ENCODE measurements at places on chromosomes 5 and 9. TPM values are rescaled to one million over a fixed set of nuclear protein-coding genes. Genes with fewer than 3 reads are reported as not detected.

DNA sequence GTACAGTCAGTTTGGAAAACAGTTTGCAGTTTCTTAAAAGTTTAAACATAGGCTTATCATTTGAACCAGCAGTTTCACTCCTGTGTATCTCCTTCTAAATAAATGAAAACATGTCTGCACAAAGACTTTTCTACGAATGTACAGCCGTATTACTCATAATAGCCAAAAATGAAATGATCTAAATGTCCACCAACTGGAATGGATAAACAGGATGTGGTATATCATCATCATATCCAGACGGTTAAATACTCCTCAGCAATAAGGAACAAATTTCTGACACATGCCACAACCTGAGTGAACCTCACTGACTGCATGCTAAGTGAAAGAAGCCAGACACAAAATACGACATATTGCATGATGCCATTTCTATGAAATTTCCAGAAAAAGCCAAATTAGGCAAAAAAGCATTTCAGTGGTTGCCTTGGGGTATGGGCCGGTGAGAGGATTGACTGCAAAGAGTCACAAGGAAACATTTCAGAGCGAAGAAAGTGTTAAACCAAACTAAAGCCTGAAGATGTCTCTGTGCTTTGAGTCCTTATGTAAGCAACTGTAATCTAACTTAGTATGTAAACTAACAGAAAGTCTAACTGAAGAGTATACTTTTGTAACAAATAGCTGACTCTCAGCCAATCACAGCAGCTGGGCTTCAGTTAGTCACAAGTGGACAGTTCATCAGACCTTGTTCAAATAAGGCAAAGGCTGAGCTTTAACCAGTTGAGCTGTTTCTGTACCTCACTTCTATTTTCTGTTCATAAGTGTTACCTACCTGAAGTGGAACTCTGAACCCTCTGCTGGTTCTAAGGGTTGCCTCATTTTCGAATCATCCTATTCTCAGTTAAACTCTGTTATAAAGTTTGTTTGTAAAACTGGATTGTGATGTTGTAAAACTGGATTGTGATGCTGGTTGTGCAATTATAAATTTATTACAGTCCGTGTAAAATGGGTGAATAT, 65.2 kb downstream of the TRIO start:
- no peak for DNase-seq

DNA sequence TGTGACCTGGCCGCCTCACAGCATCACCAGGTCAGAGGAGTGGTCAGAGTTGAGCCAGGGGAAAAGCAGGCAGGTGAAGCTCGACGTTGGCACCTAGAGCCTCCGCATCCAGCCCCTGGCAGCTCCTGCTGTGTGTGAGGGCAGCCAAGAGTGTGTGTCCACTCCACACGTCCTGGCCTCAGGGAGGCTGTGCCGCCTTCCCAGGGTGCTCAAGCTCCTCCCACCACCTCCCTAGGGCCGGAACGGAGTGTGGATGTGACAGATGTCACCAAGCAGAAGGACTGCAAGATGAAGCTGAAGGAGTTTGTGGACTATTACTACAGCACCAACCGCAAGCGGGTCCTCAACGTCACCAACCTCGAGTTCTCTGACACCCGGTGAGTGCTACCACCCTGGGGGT, 72.5 kb downstream of the PHF2 start:
- no peak for DNase-seq

- DNase-seq = no peak
Observed at GRCh38 chr9:83477120-83477519, 61.1 kb downstream of the FRMD3 start.

DNA sequence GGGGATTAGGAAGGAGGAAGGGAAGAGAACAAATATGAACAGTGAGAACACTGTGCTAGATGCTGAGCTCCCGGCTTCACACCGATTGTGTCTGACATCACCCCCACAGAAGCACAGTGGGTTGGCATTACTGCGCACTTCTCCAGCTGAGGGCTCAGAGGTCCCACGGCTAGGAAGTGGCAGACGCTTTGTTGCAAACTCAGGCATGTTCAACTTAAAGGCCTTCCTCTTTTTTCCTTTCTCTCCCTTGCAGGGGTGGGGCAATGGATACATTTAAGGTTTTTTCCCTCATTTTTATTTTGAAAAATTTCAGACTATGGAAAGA, 15.5 kb upstream of the SHB start:
- no peak for DNase-seq

- DNase-seq = no peak
Observed at GRCh38 chr5:1139331-1140170, 27.7 kb upstream of the SLC12A7 start.

GRCh38 chr9:83000765-83001164, 62.2 kb downstream of the RASEF start:
- no peak for DNase-seq

GRCh38 chr5:179679014-179679674, 1.7 kb downstream of the CBY3 start:
- peak; percentile 58 for DNase-seq

DNA sequence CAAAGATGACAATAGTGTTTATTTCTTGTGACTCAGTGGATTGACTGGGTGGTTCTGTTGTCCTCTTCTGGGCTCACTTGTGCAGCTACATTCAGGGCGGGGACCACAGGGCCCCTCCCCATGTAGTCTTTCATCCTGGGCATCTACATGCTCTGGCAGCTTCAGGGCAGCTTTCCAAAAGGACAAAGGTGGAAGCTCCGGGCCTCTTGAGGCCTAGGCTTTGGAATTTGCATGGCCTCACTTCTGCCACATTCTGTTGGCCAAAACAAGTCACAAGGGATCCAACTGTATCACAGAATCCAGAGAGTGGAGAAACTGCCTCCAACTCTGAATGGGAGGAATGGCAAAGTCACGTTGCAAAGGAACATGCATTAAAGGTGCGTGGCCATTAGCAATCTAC, 64.3 kb downstream of the ARHGAP26 start:
- no peak for DNase-seq

- DNase-seq = no peak
Observed at GRCh38 chr9:104572612-104573011, 3.6 kb downstream of the OR13C8 start.

DNA sequence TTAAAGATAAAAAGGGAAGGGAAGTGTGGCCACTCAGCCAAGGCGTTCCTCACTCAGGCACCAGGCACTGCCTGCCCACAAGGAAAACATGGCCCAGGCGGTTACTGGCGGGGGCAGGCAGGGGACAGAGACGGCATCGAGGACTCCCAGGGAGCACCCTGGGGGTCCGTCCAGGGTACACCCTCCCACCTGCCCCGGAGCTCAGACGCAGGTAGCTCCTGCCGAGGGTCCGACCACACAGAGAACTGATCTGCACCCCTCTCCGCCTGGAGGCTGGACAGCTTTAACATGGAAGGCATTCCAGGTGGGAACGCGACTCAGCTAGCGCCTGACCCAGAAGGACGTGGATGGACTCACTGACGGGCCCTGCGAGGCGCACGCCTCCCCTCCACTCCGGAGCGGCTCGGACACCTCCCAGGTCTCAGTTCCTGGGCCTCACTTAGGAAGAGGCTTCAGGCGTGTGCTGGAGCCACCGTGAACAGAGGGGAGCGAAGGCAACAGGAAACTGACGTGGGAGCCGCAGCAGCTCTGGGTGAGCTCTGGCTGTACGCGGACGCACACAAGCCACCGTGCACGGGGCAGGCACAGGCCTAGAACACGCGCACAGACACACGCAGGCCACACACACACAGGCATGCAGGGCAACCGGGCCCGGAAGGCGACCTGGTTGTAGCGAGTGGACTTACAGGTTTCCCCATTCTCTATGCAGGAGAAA, 47.5 kb downstream of the NKD2 start:
- DNase-seq = no peak

Gene ENDOG
- total RNA-seq = 23.7 TPM

Gene PCDHGA5
- 0.51 TPM for total RNA-seq

Gene WWC1
- total RNA-seq = 13.7 TPM

Gene MEIKIN
- total RNA-seq = not detected

Gene GCNT1
- 1.6 TPM for total RNA-seq

Gene MTMR12
- total RNA-seq = 28.1 TPM

Gene MLANA
- not detected for total RNA-seq

Gene DBH
- 0.59 TPM for total RNA-seq
